ENCODE measurements at places on chromosomes 16 and 17. TPM values are rescaled to one million over a fixed set of nuclear protein-coding genes. Genes with fewer than 3 reads are reported as not detected.

DNA sequence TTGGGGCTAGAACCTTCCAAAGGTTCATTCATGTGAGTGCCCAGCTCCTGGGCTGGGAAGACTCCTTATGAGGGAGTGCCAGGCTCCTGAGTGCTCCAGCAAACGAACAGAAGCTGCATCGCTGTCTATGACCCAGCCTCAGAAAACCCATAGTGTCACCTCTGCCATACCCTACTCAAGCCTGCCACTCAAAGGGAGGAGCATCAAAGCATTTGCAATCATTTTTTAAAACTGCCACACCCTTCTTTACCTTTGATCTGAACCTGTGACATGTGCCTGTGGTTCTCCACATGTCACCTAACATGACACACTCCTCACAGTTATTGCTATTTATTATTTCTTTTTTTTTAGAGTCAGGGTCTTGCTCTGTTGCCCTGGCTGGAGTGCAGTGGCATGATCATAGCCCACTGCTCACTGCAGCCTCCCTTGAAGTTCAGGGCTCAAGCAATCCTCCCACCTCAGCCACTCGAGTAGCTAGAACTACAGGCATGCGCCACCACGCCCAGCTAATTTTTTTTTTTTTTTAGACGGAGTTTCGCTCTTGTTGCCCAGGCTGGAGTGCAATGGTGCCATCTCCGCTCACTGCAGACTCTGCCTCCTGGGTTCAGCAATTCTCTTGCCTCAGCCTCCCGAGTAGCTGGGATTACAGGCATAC is 7.3 kb upstream of the KDM8 start:
- H3K27me3 ChIP-seq: no peaks in the 10 kb centered on the region
- no peak overlapping the region for H3K4me3 ChIP-seq
- H3K27ac ChIP-seq: no peak overlapping the region
- H3K4me1 ChIP-seq: peaks cover 13% of the 10 kb centered on the region
- no peaks in the 10 kb centered on the region for H3K36me3 ChIP-seq
- no peak for DNase-seq

GRCh38 chr17:8630802-8631553 is 453 bp upstream of the MYH10 start:
- DNase-seq: peak; percentile 95
- H3K27me3 ChIP-seq: peaks cover 59% of the 10 kb centered on the region
- H3K4me3 ChIP-seq: peak overlapping the region; percentile 82
- H3K36me3 ChIP-seq: no peaks in the 10 kb centered on the region

GRCh38 chr17:50150354-50151040 is at the start of gene PPP1R9B:
Gene PPP1R9B (minus strand): TSS chr17:50150677. CDS start chr17:50150513, 164 bp downstream.
- no peak for DNase-seq
- H3K36me3 ChIP-seq: no peaks in the 10 kb centered on the region
- H3K4me3 ChIP-seq: peak within 1 kb of the TSS; percentile 69
- peak within 1 kb of the TSS; percentile 95 for H3K27ac ChIP-seq

The MYH8 gene
- total RNA-seq: not detected
